ENCODE measurements at places on chromosomes 11 and 22. TPM values are rescaled to one million over a fixed set of nuclear protein-coding genes. Genes with fewer than 3 reads are reported as not detected.
A peak's percentile ranks its signal among the peaks of the same experiment; 100 is the strongest.

GRCh38 chr11:32034149-32034548 is 56.7 kb upstream of the RCN1 start:
- no peaks in the 10 kb centered on the region for H3K36me3 ChIP-seq
- H3K4me1 ChIP-seq: no peaks in the 10 kb centered on the region

DNA sequence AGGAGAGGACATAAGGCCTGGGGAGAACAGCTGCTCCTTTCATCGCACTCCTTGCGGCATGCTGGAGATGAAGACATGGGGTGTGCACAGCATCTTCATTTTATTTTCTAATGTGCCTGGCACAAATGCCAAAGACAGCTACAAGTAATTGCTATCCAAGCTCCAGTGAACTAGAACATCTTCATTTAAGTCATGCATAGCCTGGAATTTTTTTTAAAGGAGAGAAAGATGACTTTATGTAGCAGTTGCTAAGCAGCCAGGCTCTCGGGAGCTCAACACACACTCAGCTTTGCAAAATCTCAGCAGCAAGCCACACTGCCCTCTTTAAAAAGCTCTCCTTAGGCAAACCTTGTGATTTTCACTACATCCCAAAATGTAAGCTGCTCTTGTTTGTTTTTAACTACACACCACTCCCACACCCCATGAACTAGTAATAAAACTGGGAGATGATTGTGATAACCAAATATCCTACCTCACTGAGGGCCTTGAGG is 164.5 kb upstream of the POU2AF2 start:
- no peak overlapping the region for H3K4me3 ChIP-seq
- no peak overlapping the region for H3K27ac ChIP-seq
- no peaks in the 10 kb centered on the region for H3K27me3 ChIP-seq
- H3K36me3 ChIP-seq: no peaks in the 10 kb centered on the region
- DNase-seq: no peak

- H3K36me3 ChIP-seq: no peaks in the 10 kb centered on the region
- H3K4me3 ChIP-seq: no peak overlapping the region
- no peak for DNase-seq
- H3K4me1 ChIP-seq: peaks cover 3% of the 10 kb centered on the region
Measured at GRCh38 chr22:31124811-31125465, 2.2 kb downstream of the INPP5J start.

EI24 gene
- total RNA-seq: 52.0 TPM

DNA sequence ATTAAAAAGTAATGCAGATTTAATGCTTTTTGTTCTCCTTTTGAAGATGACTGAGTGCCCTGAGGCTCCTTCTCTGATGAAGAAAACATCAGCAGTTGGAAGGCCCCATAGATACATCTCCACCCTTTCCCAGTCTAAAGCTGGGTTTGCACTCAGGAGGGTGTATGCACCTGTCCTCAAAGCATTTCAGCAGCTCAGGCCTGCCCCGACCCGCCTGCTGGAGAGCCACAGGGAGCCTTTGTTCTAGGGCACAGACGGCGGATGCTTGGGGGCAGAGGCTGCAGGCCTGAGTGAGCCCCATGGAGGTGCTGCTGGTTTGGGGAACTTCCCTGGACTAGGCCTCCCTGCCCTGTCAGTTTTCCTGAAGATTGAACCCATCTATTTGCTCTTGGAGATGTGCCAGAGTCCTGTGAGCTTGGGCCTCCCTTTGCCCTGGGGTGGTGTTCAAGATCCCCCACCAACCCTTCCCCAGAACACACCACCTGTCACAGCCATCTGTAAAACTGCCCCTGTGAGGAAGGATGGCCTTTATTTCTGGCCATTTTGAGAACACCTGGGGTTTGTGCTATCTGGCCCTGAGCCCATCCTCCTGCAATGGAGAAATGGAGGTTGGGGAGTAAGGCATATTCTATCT is 160.0 kb downstream of the NAV2 start:
- H3K4me1 ChIP-seq: peaks cover 1% of the 10 kb centered on the region
- H3K27me3 ChIP-seq: no peaks in the 10 kb centered on the region
- H3K4me3 ChIP-seq: no peak overlapping the region
- no peak for DNase-seq
- H3K36me3 ChIP-seq: no peaks in the 10 kb centered on the region

DNA sequence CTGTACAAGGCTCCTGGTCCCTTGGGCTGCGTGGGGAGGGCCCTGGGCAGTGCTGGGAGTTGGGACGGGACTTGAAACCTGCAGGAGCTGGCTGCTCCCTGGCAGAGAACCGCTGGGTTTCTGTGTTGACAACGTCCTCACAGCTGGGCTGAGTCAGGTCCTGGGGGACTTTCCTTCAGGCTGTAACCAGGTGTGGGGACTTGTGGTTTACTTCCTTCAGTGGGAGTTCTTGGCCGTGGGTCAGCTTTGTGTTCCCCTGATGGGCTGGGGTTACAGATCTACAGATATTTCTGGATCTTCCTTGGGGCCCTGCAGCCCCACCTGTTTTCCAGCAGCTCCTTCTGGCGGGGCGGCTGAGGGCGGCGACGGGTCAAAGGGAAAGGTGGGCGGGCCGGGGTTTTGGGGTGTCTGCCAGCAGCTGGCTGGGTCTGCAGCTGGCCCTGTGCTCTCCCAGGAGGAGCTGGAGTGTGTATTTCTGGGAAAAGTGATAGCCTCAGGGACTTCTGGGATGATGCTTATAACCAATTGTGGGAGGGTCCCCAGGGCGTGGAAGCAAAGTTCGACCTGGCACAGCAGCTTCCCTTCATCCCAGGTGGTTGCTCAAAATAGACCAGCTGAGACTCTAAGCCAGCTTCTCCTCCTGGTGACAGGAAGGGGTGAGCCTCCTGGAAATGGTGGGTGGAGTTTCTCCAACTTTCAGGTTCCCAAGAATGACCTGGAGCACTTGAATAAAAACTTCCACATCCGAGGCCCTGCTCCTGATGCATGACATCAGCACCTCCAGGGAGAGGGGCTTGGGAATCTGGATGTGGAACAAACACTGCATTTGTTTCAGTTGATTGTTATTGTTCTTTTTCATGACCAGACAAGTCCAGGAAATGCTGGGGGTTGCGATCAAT is 19.1 kb downstream of the ST14 start:
- H3K27me3 ChIP-seq: no peaks in the 10 kb centered on the region
- H3K4me1 ChIP-seq: peaks cover 6% of the 10 kb centered on the region
- DNase-seq: no peak
- no peak overlapping the region for H3K4me3 ChIP-seq

DNA sequence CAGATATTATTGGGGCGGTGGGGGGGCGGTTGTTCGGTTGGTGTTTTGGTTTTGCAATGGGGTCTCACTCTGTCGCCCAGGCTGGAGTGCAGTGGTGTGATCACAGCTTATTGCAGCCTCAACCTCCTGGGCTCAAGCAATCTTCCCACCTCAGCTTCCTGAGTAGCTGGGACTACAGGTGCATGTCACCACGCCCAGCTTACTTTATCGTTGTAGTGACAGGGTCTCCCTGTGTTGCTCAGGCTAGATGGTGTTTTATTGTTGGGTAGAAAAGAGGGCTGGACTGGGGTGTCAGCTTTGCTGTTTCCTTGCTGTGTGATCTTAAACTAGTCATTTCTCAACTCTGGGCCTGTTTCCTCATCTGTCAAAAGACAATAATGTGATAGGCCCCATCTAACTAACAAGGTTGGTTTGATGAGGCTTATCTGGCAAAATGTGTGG is 17.5 kb upstream of the MYH9 start:
- H3K27ac ChIP-seq: no peak overlapping the region
- no peak for DNase-seq
- no peaks in the 10 kb centered on the region for H3K27me3 ChIP-seq
- H3K36me3 ChIP-seq: no peaks in the 10 kb centered on the region
- no peak overlapping the region for H3K4me3 ChIP-seq

HEPHL1 gene
- total RNA-seq: not detected

DNA sequence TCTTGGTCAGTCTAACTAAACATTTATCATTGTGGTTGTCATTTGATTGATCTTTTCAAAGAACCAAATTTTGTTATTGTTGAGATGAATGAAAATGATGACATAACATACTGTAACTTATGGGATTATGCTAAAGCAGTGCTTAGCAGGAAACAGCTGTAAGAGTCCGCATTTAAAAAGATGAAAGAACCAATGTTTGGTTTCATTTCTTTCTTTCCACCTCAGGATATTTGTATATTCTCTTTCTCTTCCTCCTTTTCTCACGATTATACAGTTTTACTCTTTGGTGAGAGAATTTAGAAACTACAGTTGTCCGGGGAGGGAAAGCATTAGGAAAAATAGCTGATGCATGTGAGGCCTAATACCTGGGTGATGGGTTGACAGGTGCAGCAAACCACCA is 23.1 kb downstream of the PIH1D2 start:
- no peaks in the 10 kb centered on the region for H3K36me3 ChIP-seq
- no peaks in the 10 kb centered on the region for H3K4me1 ChIP-seq
- no peak overlapping the region for H3K27ac ChIP-seq
- no peak for DNase-seq
- H3K4me3 ChIP-seq: no peak overlapping the region

- peaks cover 1% of the 10 kb centered on the region for H3K4me1 ChIP-seq
- H3K27me3 ChIP-seq: no peaks in the 10 kb centered on the region
- no peak for DNase-seq
- H3K27ac ChIP-seq: no peak overlapping the region
- no peak overlapping the region for H3K4me3 ChIP-seq
- H3K36me3 ChIP-seq: no peaks in the 10 kb centered on the region
Measured at GRCh38 chr11:35360055-35360530, 59.3 kb downstream of the SLC1A2 start.

DNA sequence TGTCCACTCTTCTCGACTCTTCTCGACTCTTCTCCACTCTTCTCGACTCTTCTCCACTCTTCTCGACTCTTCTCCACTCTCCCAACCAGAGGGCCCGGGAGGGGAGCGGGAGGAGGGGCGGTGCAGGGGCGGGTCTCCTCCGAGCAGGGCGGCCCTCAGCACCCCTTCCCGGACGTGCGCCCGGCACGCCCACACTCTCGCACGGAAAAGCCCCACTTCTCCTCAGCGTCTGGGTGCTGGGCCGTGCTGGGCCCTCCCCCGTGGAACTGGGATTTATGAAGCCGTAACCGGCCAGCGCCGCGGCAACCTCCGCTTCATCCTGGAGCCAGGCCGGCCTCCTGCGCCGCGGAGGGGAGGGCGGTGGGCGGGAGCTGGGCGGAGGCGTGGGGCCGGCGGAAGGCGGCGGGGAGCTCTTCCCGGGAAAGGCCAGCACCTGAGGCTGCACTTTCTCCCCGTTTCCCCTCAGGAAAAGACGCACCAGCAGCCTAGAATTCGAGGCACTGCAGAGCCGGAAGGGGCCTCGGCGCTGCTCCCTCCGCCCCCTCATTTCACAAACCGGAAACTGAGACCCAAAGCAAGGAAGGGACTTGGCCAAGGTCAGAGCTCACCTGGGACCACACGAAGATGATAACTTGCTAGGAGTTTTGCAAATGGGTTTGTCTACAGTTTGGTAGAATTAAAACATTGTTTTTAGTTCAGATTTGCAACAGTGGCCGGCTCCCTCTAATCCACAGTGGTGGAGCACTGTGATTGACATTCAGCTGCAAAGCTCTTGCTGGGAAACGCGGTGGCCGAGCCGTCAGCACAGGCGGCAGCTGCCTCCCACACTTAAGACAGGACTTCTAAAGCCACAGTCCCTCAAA is 31.6 kb upstream of the JAM3 start:
- no peaks in the 10 kb centered on the region for H3K27me3 ChIP-seq
- peak overlapping the region; percentile 59 for H3K4me3 ChIP-seq
- peak overlapping the region; percentile 92 for H3K27ac ChIP-seq
- peaks cover 21% of the 10 kb centered on the region for H3K4me1 ChIP-seq

LRRC56 gene
- 6.2 TPM for total RNA-seq

- no peaks in the 10 kb centered on the region for H3K27me3 ChIP-seq
- DNase-seq: no peak
Measured at GRCh38 chr11:108614086-108614485, 20.5 kb upstream of the EXPH5 start.

DNA sequence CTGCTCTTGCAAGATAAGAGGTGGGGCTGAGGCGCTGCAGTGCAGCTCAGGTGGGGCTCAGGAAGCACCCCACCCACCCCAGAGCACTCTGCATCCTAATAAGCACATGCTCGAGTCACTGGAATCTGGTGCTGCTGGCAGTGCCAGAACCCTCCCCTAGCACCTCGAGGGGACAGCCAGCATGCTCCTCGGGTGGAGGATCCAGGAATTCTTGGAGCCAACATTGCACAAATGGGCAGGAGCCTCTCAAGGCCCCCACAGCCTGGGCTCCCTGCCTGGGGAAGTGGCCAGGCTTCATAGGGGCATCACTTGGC is 27.5 kb upstream of the CABP7 start:
- no peaks in the 10 kb centered on the region for H3K27me3 ChIP-seq
- DNase-seq: no peak
- H3K4me3 ChIP-seq: no peak overlapping the region
- H3K36me3 ChIP-seq: no peaks in the 10 kb centered on the region
- peaks cover 11% of the 10 kb centered on the region for H3K4me1 ChIP-seq

- H3K27ac ChIP-seq: no peak overlapping the region
- no peaks in the 10 kb centered on the region for H3K4me1 ChIP-seq
- no peak overlapping the region for H3K4me3 ChIP-seq
- DNase-seq: no peak
Measured at GRCh38 chr11:69887841-69888427, 68.7 kb upstream of the FGF3 start.

- no peaks in the 10 kb centered on the region for H3K36me3 ChIP-seq
- H3K4me1 ChIP-seq: peaks cover 45% of the 10 kb centered on the region
- DNase-seq: no peak
- peak overlapping the region; percentile 72 for H3K27ac ChIP-seq
Measured at GRCh38 chr22:37747715-37748100, 50.9 kb downstream of the TRIOBP start.

RNF26 gene
- 22.0 TPM for total RNA-seq

- H3K27me3 ChIP-seq: no peaks in the 10 kb centered on the region
- no peak for DNase-seq
- no peaks in the 10 kb centered on the region for H3K4me1 ChIP-seq
- no peaks in the 10 kb centered on the region for H3K36me3 ChIP-seq
Measured at GRCh38 chr11:33910296-33910957, 18.6 kb upstream of the LMO2 start.

KLHL35 gene
- 1.1 TPM for total RNA-seq

DNA sequence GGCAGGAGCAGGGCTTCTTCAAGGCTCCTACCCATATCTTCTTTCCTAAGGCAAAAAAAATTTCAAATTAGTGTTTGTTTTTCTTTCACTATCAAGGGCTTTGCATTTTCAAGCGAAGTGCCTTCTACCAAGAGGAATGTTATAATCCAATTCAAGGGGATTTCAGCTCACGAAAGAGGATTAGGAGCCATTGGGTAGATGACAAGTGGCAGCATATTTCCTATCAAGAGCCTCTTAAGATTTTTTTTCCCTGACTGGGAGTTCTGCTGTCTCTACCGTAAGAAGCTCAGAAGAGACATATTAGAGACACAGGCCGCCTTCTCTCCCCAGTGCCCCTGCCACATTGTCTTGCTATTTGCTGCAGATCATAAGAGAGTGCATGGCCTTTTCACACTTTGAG is 55.9 kb upstream of the BMAL1 start:
- no peak overlapping the region for H3K27ac ChIP-seq
- DNase-seq: no peak
- no peaks in the 10 kb centered on the region for H3K36me3 ChIP-seq
- H3K4me3 ChIP-seq: no peak overlapping the region

DNA sequence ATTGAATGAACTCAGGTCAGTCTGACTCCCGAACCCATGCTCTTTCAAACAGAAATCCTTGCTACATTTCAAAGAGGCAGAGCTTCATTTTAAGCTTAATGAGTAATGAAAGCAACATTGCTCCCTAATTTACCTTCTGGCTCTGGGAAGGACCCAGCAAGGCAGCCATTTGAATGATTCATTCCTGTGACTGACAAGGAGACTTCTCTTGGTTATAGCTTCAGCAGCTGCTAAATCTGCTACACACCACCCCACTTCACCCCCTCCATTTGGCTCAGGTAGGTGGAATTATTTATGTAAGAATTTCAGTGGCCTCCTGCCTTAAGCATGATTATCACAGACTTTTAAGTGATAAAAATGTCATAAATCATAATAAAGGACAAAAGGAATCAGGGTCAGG is 117.7 kb downstream of the KCNC1 start:
- H3K4me3 ChIP-seq: no peak overlapping the region
- H3K27me3 ChIP-seq: no peaks in the 10 kb centered on the region
- no peaks in the 10 kb centered on the region for H3K36me3 ChIP-seq
- no peak overlapping the region for H3K27ac ChIP-seq
- no peak for DNase-seq
- H3K4me1 ChIP-seq: no peaks in the 10 kb centered on the region

Measured in ovary (tissue), 10 donors.